ENCODE measurements at places on chromosomes 5 and 9.

- DNase-seq, result no peak
Observed at GRCh38 chr5:68484307-68485068, 268.9 kb downstream of the PIK3R1 start.

DNA sequence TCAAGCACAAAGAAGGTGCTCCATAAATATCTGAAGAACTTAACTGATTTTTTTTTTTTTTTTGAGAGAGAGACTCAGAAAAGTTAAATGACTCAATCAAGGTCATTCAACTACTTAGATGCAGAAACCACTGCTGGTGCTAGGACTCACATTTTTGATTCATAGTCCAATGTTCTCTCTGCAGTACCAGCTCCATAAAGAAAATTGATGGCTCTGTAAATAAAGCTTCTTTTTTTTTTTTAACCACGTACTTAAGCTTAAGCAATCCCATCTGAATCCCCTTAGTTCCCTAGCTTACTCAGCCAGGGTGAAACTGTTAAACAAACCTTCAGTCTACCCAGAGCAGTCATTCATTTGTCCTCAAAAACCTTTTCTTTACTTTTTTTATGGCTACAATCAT is 657.0 kb upstream of the WWC1 start:
- DNase-seq, result no peak

DNA sequence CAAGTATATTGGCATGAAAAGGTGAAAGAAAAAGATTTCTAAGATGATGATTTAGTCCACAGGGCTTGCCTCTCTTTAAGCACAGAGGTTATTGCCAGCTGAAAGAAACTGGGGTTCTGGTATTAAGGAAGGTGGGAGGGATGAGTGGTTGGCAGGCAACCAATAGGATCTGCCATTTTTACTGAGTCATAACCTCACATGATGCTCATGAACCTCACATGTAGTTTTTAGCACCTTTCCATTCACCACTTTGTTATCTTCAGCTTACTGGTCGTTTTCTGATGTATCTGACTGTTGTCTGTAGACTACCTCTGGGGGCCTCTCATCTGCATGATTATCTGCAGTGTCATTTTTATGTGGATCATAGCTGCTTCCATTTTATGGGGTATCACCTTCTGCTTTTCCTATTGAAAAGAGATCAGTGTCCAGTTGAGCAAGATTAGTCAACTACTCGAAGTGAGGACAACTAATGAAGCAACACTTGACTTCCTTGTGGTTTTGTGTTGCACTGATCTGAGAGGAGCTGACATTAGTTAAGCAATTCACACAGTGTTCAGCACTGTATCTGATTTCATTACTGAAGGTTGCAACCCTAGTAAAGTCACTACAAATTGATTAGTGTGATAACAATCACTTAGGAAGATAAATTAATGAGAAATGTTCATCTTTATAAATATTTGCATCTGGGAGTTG is 186.3 kb downstream of the SGCD start:
- no peak for DNase-seq

GRCh38 chr5:78076351-78076750 is 218.1 kb downstream of the AP3B1 start:
- DNase-seq, result no peak

GRCh38 chr5:42876375-42876844 is 64.7 kb upstream of the SELENOP start:
- DNase-seq, result no peak

- no peak for DNase-seq
Observed at GRCh38 chr9:118318770-118319431, 614.7 kb downstream of the TLR4 start.

GRCh38 chr9:72952914-72953313 is at the start of gene ALDH1A1:
TSS of gene ALDH1A1 (minus strand) at chr9:72953053. CDS start at chr9:72953000, 53 bp downstream.
- DNase-seq, result no peak

- no peak for DNase-seq
Observed at GRCh38 chr5:121702682-121703081, 149.0 kb upstream of the FTMT start.

DNA sequence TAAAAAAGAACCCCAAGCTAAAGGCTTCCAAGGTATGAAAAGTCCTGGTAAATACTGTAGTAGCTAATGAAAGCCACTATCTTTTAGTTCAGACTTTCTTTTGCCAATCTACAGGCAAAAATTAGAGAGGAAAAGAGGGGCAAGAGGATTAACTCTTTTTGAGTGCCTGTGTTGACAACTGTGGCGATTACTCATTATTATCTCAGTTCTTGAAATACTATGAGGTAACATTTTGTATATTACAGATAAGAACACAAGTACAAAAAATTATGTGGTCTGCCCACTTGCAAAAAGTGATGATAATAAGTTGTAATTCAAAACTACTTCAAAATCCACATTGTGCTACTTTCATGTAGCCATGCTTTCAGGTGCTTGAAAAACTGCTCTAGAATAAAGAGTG is 144.0 kb downstream of the DTWD2 start:
- no peak for DNase-seq

- no peak for DNase-seq
Observed at GRCh38 chr5:54296386-54296785, 14.0 kb downstream of the ARL15 start.

- peak; percentile 94 for DNase-seq
Observed at GRCh38 chr5:87412630-87413342, at the start of gene CCNH. TSS of gene CCNH (minus strand) at chr5:87412930. CDS start at chr5:87412794, 136 bp downstream.

- DNase-seq, result no peak
Observed at GRCh38 chr5:159458217-159458711, 128.0 kb upstream of the IL12B start.

DNA sequence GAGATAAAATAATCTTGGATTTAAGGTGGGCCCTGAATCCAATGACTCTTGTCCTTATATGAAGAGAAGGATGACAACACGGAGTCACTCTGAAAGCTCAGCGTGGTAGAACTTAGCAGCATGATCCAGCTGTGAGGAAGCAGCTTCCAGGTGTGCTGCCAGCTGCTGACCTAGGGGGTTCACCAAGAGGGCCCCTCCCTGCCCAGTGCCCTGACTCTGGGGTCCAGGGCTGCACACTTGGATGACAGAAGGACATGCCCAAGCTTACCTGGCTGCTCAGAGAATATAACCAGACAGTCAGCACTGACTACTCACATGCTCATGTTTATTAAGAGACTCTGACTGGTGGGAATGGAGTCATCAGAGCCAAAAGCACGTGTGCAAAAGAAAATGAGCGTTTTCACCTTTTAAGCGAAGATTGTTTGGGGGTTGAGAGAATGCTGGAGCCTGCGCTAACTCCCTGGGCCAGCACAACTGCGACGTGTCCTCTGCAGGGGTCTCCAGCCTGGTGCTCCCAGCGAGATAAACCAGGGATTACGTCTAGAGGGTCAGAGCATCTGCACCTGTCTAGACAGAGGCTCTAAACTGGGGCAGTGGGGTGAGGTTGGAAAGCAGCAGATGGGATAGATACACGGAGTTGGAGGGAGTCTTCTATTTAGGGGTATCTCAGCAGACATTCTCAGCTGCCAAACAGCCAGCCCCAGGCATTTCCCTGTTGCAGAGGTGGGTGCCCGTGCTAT is 41.3 kb downstream of the ROPN1L start:
- DNase-seq, result no peak

DNA sequence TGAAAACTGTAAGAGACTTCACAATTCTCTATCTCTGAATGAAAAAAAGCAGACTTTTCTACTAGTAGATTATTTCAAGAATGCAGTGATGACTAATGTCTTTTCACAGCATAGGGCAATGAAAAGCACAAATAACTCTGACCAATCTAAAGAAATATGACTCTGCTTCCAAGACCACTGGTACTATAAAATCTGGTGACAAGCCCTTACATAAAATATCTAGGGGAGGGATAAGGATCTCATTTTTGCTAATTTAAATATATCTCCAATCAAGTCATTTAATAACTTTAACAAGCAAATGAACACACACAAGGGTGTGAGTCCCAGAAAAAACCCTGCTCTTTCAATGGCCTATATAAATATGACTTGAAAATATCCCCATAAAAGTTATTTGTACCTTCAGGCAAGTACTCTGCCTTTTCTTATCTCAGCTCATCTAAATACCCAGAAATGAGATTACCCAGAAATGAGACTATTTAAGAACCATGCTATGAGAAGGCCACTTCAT is 105.2 kb downstream of the GNAQ start:
- DNase-seq, result no peak

GRCh38 chr5:15069407-15069905 is 197.9 kb upstream of the ANKH start:
- no peak for DNase-seq

- no peak for DNase-seq
Observed at GRCh38 chr5:34618371-34619065, 37.6 kb upstream of the RAI14 start.

- no peak for DNase-seq
Observed at GRCh38 chr9:130023144-130023787, 19.7 kb downstream of the FNBP1 start.

DNA sequence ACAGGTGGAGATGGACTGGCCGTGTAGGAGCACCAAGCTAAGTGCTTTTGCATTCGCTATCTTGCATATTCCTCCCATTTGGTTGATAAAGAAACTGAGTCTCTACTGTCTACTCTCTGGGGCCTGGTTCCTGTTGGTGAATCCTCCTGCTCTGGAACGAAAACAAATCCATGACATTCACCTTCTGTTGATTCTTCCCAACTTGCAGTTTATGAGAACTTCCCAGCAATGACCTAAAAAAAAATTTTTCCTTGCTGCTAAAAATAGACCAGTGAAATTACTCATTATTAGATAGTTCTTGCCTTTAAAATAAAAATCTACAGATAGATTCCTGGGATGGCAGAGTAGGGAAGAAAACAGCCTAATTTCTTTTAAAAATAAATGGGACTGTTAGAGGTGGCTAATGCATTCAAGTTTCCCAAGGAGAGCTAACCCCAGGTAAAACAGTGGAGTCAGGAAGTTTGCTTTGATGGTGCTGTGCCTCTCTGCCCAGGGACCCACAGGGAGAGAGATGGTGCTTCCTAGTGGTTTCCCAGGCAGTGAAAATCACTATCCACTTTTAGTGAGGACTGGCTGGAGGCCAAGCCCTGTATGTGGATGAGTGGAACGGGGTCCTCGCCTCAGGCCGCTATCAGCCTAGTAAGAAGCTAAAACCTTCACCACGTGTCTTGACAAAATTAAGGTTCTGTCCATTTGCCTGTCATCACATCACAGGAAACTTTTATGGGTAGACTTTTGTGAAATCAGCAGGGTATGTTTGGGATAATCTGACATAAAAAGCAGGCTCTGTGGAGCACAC is 68.4 kb upstream of the NR3C1 start:
- DNase-seq, result no peak

- DNase-seq, result no peak
Observed at GRCh38 chr5:77921094-77921768, 145.1 kb upstream of the TBCA start.

DNA sequence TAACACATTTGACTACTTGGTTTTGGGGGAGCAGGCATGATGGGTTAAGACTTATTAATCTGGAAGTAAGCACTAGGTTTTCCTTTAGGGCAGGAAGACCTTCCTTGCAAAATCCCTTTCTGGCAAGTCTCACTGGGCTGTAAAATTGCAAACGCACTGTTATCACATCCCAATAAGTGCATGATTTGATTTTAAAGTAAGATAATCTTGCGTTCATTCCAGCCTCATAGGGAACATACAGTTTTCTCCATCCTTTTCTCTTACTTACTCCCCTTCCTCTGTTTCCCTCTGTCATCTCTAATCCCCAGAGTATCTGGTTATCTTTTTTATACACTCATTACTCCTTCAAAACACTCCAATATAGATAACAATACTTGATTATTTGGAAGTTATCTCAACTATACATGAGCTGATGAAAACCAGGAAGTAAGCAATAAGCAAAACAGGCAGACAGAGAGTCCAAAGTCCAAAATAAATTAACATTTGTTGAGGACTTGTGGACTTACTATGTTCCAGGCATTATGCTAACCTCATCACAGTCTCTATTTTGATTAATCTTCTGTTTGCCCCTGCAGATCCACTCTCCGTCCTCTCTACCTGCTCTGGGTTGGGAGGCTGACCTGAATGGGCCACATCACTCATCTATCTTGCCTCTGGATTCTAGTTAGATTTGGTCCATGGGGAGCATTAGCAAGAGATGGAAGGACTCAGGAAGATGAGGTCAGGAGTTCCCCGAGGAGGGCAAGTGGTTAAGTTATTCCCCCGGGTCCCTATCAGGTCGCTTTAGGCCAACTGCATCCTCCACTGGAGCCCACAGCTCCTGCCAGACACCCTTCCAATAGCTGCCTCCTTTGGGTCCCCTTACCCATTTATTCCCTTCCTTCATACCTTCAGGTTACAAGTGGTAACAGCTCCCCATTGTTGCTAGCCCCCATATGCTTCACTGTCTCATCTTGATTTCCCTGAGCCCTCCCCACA is 60.2 kb downstream of the SLC22A5 start:
- no peak for DNase-seq

- no peak for DNase-seq
Observed at GRCh38 chr9:118418887-118419565, 714.8 kb downstream of the TLR4 start.

GRCh38 chr5:96229188-96229587 is 203.9 kb downstream of the PCSK1 start:
- DNase-seq, result no peak

- DNase-seq, result no peak
Observed at GRCh38 chr5:14481349-14481748, 100.2 kb upstream of the OTULINL start.

Data from stimulated activated CD4-positive, alpha-beta T cell treated with anti-CD3 and anti-CD28 coated beads, Interleukin-4, amount 100 ng/mL, for 1 hour (primary cell).